ENCODE measurements at places on chromosomes 3 and 15.

GRCh38 chr3:177828208-177828565 lies 630.9 kb upstream of the TBL1XR1 start:
- peak; percentile 14 for ATAC-seq

DNA sequence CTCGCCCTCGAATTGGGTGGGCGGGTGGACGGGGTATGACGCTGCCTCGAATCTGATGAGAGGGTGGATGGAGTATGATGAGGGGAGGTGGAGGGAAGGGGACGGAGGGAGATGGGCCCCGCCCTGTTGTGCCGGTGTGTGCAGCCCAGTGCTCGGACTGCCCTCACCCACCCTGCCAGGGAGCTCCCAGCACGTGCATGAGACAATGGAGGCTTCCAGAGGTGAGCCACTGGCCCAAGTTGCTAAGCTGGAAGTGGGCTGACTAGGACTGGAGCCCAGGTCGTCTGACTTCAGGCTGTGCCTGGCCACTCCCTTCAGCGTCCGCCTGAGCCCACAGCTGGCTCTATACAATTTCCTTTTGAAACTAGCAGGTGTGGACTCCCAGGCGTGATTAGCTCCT lies 47.0 kb upstream of the CTSH start:
- no peak for ATAC-seq

DNA sequence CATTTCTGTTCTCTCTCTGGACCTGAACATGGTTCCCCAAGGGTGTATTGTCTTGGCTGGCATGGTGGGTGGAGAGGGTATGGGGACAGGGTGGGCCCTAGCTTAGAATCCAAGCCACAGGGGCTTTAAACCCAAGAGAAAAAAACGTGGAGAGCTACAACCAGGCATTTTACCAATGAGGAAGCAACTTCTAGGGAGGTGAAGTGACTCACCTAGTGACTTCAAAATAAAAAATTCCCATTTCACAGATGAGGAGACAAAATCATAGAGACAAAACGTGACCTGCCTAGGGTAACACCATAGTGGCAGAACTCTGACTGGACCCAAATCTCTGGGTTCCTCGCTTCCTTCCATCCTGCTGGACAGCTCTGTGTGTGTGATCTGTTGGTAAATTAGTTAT lies 216.8 kb downstream of the RPLP1 start:
- ATAC-seq: no peak

- peak; percentile 70 for ATAC-seq
Observed at GRCh38 chr15:74384881-74385643, 17.6 kb upstream of the CYP11A1 start.

All from activated T-helper 17 cell treated with anti-CD3 and anti-CD28 coated beads, Interleukin-2, amount 50 U/mL, for 72 hours (primary cell).